LoVo (cell line): ENCODE measurements at places on chromosomes 12 and 14.

- no peak for DNase-seq
Observed at GRCh38 chr12:56616925-56617324, 13.2 kb downstream of the BAZ2A start.

GRCh38 chr14:95889236-95889979 lies 12.8 kb downstream of the TUNAR start:
- no peak for DNase-seq

- no peak for DNase-seq
Observed at GRCh38 chr12:56954958-56955355, 2.5 kb downstream of the RDH16 start.

DNA sequence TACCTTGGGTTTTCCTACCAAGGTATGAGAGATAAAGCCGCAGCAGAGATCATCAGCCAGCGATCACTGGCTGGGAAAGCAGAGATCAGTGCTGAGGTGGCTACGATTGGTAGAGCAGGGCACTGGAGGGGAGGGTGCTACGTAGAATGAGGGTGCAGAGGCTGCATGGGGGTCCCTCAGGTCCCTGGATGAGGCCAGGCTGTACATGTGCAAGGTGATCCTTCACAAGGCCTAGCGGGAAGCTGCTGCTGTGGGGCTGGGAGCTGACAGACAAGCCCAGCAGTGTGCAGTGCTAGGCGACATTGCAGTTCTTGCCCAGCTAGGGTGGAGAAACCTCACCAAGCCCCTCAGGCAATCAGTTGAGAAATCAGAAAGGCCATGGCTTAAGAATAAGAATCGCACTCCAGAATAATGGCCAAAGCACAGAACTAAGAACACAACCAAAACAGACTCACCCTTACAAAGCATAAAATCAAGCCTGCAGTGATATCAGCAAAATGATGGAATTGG lies 37.2 kb upstream of the GPR132 start:
- DNase-seq: no peak

DNA sequence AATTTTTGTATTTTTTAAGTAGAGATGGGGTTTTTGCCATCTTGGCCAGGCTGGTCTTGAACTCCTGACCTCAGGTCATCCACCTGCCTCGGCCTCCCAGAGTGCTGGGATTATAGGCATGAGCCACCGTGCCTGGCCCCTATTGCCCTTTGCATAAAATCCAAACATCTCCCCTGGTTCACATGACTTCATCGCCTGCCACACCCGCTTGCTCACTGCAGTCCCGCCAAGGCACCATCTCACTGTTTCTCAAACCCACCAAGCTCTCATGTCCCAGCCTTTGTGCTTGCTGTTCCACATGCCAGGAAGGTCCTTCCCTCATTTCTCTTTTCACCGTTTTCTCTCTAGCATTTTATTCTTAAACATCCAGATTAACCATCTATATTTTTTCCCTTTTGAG lies 9.7 kb downstream of the RHOF start:
- no peak for DNase-seq

DNA sequence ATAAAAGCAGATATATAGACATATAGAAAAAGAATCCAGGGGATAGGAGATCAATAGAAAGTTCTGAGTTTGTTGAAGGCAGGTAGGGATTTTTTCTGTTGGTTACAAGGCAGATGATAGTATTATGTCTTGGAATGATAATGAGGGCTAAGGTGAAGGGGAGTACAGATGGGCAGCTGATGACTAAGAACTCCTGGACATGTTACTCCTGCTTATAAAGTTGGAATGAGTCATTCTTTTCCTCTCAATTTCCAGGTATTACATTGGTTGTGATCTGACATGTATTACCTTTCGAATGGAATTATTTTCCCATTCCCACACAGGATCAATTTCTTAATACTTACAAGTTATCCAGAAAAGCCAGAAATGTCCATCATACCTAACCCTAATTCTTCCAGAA lies 545.2 kb upstream of the MGAT4C start:
- peak; percentile 52 for DNase-seq

- no peak for DNase-seq
Observed at GRCh38 chr14:73873660-73874059, 13.0 kb upstream of the ZNF410 start.

DNA sequence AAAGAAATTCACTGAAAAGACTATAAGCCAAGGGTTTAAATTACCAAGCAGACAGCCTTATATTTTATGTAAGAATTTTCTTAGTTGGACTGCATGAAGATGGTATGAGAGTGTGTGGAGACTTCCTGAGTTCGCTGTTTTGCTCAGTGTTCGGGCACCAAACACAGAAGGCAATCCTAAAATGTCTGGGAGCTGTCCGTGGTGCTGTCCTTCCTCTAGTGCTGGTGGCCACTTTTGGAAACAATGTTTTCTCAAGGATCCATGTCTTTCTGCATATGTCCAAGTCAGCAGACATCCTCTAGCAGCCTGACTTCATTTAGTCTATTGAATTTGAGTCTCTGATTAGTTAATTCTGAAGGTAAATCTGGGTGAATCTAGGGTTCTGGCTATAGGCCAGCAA lies 135.8 kb downstream of the SLC8A3 start:
- DNase-seq: peak; percentile 46

DNA sequence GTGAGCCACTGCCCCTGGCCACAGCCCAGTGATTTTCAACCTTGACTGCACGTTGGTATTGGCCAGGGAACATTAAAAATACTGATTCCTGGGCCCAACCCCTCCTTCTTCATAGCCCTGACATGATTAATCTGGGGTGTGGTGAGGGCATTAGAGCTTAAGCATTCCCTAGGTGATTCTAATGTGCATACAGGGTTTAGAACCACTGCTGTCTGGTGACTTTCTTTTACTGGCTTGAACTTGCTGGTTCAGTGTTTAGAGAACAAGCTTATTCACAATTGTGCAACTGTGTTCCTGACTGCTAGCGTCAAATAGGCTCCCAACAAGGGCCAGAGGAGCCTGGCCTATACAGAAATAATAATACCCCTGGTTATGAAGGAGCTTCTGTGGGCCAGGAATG lies 488.8 kb upstream of the CCDC196 start:
- no peak for DNase-seq

- DNase-seq: no peak
Observed at GRCh38 chr12:28242129-28242495, 51.9 kb downstream of the CCDC91 start.

DNA sequence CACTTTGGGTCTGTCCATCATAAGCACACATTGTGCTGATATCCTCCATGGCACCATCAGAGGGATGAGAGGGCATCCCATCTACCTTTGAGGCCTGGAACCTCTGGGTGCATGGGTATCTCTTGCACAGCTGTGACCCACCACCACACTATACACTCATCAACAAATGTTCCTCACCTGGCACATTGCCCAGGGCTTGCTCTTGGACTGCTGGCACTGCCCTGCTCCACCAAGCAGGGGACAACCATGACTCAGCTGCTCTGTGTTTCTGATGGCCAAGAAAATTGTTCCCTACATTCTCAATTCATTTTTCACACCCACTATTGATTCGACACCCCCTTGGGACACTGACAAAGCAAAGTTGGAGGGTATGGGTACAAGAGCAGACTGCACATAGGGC lies 155.5 kb downstream of the PTPRO start:
- DNase-seq: no peak

- no peak for DNase-seq
Observed at GRCh38 chr14:28057359-28058296, 709.0 kb upstream of the FOXG1 start.

GRCh38 chr14:60756847-60757246 lies 22.3 kb downstream of the MNAT1 start:
- no peak for DNase-seq

DNA sequence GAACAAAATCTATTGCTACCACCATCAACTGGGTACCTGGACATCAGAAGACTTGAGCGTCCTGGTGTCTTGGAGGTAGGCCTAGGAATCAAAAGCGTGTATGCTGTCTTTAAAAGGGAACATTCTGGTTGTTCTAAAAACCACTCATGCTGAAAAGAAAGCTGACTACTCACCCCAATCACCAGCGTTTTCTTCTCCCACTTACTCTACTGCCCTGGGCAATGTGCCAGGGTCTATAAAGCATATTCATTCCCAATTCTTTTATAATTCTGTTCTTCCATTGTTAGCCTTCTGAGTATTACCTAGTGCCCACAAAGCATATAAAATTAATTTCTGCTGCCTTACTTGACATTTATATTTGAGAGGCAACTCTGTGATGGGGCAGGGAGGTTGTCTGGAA lies 133.4 kb downstream of the KCNA5 start:
- DNase-seq: no peak

- peak; percentile 78 for DNase-seq
Observed at GRCh38 chr12:6914246-6914946, at the start of gene ENO2. TSS of gene ENO2 (plus strand) at chr12:6914580. CDS start at chr12:6915833, 1,253 bp downstream.

DNA sequence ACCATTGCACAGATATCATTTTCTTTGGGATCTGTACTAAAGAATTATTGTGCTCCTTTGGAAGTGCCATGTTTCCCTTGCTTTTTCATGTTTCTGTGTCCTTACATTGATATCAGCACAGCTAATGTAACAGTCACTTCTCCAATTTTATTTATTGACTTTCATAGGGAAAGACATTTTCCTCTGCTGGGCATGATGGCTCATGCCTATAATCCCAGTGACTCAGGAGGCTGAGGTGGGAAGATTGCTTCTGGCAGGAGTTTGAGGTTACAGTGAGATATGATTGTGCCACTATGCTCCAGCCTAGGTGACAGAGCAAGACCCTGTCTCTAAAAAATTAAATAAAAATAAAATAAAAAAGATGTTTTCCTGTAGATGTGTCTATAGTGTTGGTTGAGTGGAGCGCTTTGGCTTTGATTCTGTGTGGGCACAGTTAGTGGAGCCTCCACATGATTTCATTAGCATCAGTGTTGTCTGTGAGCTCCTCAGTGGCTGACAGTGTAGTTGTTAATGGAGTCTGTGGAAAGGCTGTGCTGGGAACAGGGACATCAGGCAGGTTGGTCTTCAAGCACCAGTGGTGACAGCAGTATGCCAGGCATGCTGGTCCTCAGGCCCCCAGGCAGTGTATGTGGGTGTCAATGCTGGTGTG lies 7.4 kb downstream of the OAS2 start:
- no peak for DNase-seq

DNA sequence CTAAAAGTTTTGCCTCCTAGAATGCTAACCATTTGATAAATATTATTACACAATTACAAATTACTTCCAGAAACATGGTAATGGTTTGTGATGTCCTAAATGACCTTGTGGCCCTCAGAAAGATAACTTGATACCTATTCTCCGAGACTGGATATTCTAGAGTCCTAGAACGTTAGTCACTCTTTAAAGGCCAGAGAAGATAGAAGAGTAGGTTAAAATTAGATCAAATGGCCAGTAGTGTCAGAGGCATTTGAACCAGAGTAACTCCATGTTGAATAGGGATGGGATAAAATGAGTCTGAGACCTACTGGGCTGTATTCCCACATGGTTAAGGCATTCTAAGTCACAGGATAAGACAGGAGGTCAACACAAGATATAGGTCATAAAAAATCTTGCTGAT lies 96.6 kb upstream of the ADAMTS20 start:
- DNase-seq: no peak

DNA sequence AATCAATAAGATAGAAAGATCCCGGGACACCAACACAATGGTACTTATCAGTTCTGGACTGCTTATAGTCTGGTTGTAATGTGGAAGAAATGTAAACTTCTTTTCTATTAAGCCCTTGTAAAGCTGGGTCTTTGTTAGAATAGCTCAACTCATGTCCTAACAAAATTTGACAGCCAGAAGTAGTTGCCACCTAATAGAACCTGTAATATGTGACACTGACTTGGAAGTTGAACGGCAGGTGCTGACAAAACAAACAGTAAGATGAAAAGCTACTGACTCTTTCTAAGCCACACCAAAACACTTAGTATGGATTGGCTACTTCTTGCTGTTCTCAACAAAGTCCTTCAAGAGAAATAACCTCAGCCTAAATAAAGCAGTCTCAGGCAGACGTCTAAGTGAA lies 56.6 kb downstream of the KIF21A start:
- no peak for DNase-seq

GRCh38 chr12:114174326-114174725 lies 208.2 kb upstream of the RBM19 start:
- DNase-seq: no peak

DNA sequence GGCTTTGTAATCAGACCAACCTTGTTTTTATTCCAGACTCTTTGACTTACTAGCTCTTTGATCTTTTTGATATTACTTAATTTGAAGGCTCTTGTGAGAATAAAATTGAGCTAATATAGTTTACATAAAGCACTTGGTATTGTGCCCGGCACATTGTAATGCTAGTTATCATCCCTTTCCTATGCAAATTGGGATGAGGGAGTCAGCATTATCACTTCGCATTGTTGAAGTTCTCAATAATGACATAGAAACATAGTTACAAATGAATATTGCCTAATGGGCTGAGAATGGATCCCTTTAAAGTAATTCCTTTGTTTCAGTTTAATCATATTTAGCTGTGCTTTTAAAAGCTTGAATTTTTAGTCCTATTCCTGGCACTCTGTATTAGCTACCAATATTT lies 36.6 kb downstream of the SUPT16H start:
- DNase-seq: no peak

GRCh38 chr14:54252072-54252730 lies 144.6 kb upstream of the CDKN3 start:
- peak; percentile 97 for DNase-seq

- DNase-seq: no peak
Observed at GRCh38 chr12:76719171-76720041, 44.5 kb upstream of the ZDHHC17 start.

GRCh38 chr12:46508651-46509050 lies 136.1 kb upstream of the SLC38A2 start:
- no peak for DNase-seq

DNA sequence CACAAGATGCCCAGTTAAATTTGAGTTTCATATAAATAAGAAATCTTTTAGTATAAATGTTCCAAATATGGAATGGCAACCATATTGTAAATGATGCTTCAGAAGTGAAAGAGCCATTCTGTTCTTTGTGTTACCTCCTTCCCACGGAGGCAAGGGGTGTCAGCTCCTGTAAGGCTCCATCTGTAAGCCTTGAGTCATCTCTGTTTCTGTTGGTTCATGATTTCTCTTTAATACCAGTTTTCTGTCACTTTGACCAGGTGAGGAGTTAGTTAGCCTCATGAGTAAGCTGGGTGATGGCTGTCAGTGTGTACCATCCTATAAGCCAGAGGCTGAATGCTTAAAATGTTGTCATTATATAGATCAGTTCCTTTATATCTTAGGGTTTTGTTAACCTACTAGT lies 61.9 kb downstream of the TMEM30B start:
- DNase-seq: no peak

GRCh38 chr14:77120771-77121743 lies 20.5 kb downstream of the ZDHHC22 start:
- DNase-seq: no peak

- DNase-seq: no peak
Observed at GRCh38 chr12:57795354-57795753, 12.8 kb downstream of the TSFM start.

GRCh38 chr14:104432611-104433231 lies 146.8 kb upstream of the C14orf180 start:
- DNase-seq: no peak
